ENCODE measurements at places on chromosomes 16 and 17.

GRCh38 chr17:57563958-57564357 is 181.1 kb downstream of the CCDC182 start:
- no peak for DNase-seq

DNA sequence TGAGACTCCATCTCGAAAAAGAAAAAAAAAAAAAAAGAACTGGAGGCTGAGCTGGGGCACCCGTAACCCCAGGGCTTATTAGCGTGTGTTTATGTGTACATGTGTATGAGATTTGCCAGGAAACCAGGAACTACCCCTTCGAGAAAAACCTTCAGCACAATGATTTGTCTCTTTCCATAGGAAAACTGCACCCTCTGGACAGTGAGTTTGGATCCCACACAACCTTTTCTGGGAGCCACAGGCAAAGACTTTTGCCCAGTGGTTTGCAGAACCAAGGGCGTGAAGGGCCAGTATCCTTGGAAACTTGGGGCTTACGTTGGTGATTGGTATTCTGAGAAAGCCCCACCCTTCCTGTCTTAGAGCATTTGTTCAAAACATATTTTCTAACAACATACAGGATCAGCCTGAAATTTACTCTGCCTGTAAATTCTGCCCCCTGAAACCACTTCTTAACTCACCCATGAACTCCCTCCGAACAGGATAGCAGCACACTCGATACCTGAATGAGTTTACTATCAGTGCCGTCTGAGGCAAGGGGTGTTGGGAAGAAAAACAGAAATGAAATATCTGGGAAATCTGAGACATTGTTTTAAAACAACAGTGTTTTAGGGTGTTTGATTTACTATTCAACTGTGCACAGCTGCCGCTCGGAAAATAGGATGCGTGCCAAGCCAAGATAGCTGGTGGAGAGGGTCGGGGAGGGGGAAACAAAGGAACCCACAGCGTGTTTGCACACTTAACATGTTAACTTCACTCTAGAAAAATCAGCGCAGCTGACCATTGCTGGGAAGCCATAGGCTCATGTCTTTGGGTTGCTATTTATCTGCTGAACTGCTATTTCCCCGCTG is 40.2 kb upstream of the MAF start:
- DNase-seq: no peak

DNA sequence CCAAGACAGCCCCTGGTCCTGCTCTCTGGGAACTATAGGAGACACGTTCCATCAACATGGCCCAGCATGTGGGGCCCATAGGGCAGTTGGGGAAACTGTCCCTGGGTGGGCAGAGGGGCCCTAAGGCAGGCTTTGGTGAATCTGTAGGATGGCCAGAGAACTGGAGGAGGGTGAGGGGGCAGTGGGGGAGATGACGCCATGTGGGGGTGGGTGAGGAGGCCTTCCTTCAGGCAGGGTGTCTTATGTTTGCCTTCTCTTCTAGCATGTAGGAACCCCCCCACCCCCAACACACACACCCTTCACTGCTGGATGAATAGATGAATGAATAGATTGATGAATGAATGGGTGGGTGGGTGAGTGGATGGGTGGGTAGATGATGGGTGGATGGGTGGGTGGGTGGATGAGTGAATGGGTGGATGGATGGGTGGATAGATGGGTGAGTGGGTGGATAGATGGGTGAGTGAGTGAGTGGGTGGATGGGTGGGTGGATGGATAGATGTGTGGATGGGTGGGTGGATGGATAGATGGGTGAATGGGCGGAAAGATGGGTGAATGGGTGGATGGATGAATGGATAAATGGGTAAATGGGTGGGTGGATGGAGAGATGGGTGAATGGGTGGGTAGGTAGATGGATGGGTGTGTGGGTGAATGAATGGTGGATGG is 2.5 kb upstream of the CBFA2T3 start:
- no peak for DNase-seq

GRCh38 chr17:78359997-78360370 is at the start of gene SOCS3:
Gene SOCS3 (minus strand): TSS chr17:78360077. CDS start chr17:78359095, 982 bp downstream.
- peak; percentile 91 for DNase-seq
